Eye (tissue), 1 donor: ENCODE measurements at places on chromosomes 12 and 14.
A peak's percentile ranks its signal among the peaks of the same experiment; 100 is the strongest.

DNA sequence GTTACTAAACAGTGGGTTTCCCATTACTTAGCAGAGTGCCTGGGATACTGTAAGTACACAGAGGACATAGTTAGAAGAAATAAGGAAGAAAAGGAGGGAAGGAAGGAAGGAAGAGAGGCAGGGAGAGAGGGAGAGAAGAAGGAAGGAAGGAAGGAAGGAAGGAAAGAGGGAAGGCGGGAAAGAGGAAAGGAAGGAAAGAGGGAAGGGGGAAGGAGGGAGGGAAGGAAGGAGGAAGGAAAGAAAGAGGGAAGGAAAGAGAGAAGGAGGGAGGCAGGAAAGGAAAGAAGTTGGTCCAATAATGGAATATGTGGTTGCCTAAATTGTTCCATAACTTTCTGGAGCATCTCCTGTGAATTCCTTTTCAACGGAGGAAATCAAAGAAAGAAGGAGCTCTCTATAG, 1230.4 kb downstream of the AACS start:
- no peak for DNase-seq

DNA sequence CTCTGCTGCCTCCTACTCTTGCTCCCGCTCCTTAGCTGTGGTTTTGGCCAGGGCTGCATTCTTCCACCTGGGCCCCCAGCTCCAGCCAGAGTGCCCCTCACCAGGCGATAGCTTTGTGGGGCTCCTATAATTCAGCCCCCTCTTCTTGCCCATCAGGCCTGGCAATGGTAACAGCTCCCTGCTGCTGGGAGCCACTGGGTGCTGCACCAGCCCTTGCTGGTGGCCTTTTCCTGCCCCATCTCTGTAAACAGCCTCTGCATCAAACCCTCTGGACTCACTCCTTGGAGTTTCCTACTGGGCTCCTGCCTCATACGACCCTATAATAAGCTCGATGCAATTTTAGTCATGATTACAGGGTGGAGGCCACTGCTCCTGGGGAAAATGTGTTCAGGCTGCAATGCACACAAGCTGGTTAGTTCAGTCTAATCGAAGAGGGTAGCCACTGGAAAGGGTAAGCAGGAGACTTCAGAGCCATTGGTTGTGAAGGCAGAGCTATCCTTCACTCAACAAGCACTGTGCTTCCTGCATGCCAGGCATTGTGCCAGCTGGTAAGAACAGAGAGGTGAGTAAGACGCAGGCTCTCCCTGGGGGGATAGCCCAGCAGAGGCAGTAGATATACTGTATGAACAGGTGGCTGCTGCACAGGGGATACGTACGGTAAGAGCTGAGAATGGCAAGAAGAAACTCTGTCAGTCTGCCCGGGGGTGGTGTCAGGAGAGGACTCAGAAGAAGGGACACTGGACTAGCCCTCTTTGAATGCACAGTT, 24.7 kb downstream of the CLMN start:
- DNase-seq: no peak

DNA sequence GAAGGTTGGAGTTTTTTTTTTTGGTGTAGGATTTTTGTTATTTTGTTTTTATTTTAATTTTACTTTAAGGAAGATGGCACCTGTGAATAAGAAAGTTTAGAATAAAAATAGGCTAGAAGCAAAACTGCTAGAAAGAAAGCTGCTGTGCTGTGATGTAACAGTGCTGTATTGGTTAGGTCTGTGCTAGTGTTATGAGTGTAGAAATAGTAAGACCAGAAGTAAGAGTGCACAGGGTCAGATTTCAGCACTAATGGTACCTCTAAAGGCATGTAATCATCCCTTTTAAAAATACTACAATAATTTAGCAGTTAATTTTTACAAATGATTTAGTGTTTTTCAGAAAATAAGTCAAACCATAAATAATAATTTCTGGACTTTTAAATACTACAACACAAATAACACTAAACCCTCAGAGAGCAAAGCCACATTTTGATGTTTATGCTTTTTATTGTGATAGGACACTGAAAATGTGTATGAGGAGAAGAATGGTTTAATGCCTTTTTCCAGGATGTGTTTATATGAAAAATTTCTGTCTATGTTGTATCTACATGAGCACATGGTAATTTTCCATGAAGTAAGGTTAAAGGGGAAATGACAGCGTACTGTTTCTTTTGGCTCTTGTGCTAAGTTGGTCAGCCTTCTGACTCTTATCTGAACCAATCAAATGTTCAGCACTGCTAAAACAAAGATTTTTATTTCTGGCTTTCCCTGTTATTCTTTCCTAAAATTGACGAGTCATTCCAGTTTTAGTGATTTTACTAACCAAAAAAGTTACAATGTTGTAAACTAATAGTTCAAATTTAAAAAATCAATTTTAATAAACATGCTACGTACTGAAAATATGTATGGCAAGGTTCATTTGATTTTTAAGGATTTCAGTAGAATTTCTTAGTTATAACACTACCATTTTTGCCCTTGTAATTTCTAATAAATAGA, 96.1 kb downstream of the PPHLN1 start:
- no peak for DNase-seq

DNA sequence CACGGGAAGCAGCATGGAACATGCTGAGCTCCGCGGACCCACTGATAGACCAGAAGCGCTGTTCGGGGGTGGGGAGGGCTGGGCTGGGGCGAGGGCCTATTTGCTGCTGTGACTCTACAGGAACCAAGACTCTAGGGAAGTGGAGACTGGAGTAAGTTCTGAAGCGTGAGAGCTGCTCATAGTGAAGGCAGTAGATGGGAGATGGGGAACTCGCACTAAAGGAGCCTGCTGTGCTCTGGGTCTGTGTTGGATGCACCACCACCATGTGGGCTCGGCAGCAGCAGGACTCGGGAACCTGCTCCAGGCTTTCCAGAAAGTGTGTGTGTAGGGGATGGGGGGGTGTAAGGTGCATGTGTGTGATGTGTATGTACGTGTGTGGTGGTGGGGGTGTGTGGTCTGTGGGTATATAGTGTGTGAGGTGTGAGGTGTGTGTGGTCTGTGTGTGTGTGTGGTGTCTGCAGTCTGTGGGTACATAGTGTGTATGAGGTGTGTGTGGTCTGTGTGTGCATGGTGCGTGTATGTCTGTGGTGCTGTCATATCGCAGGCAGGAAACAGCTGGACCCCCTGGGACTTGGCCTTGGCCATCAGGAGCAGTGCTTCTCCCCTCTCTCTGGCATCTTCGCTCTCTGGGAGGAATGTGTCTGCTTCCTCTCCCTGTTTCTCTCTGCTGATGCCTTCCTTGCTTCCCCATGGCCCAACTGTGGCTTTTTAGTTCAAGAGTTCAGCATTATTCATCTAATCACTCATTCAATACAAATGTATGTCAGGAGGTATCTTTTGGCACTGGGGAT, 378.9 kb downstream of the FUT8 start:
- DNase-seq: peak; percentile 48

DNA sequence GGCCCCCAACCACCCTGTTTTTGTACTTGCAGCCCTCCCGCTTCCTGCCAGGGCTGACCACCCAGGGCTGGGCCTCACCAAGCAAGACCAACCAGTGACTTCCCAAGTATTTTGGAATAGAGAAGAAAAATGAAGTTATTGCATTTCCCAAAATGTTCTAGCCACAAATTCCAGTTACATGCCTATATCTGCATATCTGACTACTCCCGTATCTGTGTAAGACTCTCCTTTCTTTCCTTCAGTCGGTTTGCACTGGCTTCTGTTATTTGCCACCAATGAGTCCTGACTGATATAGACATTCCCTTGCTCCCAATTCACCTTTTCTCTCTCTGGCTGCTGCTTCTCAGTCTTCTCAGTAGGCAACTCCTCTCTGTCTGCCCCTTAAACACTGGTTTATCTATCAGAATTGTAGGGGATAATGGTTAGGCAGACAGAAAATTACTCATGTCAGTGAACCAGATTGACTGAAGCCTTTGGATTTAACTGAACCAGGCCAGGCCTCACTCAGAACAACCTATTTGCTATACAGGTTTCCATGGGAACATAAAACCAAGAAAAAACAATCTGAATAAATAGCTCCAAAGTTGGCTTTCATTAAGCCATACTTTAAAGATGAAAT, 85.3 kb downstream of the SPTSSA start:
- no peak for DNase-seq

GRCh38 chr14:87805315-87805723, 187.7 kb downstream of the GALC start:
- no peak for DNase-seq

GRCh38 chr12:105315726-105316125, 14.8 kb upstream of the C12orf75 start:
- DNase-seq: no peak

DNA sequence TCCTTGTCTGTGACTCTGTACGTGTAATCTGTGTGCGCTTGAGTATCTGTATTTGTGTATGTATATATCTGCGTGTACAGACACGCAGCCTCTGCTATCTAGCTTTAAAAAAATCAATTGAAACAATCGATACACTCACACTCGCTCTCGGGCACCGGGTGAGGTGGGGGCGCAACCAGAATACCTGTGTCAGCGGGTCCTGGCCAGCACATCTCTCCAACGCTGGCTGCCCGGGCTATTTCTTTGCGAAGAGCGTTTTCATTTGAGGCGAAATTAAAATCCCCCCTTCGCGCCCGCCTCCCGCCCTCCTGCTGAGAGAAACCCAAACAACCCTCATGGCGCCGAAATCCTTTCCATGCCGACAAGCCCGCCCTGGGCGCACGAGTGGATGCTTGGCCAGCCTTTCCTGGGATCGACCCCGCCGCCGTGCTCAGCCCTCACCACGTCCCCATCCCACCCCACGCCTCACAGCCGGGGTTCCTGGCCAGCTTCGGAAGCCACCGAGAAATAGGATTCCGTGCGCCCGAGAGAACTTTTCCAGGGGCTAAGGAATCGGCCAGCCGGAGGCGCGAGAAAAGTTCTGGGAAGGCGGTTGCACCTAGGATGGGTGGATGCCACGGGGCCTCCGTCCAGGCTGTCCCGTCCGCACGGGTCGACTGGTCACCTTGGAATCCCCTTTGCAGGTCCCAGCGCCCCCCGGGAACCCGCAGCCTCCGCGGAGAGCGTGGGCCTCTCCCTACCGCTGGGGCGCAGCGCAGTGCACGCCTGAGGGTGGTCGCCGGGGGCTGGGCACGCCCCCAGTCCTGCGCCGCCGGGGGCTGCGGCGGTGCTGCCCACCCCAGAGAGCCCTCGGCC, 1.0 kb downstream of the ZDHHC22 start:
- peak; percentile 64 for DNase-seq

DNA sequence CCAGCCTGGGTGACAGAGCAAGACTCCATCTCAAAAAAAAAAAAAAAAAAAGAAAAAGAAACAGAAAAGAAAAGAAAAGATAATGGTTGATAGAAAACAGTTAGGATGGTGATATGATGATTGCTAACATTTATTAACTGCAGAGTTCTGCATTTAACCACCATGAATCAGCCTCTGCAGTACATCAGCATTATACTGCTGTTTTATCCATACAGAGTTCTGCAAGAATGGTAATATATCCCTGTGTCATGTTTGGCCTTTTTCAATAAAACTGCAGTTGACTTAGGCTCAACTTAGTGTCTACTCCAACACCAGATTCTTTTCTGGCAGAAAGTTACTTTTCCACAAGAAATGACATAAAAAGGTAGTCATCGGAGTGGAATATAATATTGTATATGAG, 62.6 kb downstream of the DUSP6 start:
- no peak for DNase-seq

DNA sequence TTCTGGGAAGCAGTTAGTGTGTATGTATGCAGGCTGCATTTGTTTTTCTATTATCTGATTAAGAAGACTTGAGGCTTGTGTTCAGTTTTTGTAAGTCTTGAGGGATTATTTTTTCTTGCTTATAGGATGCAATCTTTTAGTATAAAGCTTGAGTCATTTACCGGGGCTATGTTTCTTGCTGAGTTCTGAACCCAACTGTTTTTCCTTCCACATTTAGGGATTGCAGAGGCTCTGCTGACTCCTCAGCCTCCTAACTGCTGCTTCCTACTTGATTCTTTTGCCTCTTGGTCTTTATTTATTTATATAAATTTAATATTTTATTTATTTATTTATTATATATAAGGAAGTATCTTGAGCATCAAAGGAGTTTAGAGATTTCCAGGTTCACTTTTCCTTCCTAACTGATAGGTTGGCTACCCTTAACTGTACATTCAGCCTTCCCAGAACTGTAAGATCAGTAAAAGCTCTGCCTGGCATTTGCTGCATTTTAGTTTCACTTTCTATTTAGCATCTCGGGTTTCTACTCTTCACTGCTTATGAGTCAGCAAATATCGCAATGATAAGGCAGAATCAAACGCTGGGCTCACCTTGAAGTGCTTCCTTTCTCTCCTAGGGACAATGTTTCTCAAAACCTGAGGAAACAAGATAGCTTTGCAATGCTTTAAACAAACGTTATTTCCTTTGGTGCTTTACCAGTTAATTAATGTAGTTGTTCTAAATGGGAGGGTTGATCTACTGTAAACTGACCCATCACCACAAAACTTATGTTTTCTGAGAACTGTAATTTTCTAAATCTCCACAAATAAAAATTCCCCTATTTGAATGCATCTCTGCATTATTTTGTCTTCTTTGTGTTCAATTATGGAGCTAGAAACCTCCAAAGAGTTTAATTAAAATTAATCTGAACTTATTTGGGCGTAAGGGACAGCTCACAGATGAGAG, 1183.7 kb upstream of the TMEM132C start:
- peak; percentile 72 for DNase-seq

GRCh38 chr12:67433385-67434175, 164.4 kb downstream of the CAND1 start:
- no peak for DNase-seq

DNA sequence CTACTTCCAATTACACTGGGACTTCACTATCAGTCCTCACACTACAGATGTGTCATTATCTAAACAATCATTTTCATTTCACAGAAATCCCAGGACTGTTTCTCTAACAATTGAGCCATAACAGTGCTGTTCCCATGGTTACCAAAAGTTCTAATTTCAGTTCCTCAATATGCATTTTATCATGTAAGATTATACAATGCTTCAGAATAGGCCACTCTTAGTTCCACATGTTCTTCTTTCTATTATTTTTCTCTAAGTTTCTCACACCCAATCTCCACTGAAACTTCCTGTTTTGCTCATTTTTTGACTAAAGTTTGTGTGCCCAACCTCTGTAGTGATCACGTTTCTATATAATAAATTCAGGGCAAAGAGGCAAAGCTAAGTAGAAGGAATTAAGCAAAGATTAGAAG, 185.8 kb downstream of the DUSP6 start:
- peak; percentile 34 for DNase-seq

DNA sequence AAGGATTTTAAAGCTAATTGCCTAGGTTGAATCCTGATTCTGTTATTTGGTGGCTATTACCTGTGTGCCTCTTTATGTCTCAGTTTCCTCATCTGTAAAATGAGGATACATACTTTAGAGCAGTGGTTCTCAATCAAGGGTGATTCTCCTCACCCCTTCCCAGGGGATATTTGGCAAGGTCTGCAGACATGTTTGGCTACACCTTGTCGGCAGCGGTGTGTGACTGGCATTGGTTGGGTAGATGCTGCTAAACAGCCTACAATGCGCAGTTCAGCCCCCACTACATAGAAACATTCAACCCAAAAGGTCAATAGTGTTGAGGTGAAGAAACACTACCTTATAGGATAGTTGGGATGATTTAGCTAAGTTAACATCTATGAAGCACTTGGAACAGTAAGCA, 23.4 kb downstream of the LDHB start:
- no peak for DNase-seq
